Stimulated activated CD4-positive, alpha-beta T cell treated with anti-CD3 and anti-CD28 coated beads, Interleukin-1b, Interleukin-23, amount 100 ng/mL, for 24 hours (primary cell): ENCODE measurements at places on chromosomes 6 and 20.

DNA sequence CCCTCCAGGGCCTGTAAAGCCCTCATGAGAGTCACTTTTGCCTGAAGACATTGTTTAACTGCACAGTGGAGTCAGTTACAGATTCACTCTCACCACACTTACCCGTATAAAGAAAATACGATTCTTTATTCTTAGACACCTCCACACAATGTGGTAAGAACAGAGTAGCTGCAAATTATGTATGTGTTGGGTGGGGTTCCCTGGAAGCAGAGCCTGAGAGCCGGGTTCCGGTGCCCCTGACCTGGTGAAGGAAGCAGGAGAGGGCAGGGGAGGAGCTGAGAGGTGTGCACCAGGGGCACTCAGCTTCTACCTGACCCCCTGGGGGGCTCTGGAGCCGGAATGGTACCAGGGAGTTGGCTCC is 11.5 kb downstream of the BANF2 start:
- no peak for DNase-seq

- peak; percentile 38 for DNase-seq
Observed at GRCh38 chr6:444653-445275, 53.2 kb downstream of the IRF4 start.

GRCh38 chr6:125153391-125154117 is at the start of gene TPD52L1:
TPD52L1 (plus strand) TSS chr6:125153773; CDS start chr6:125153952, 179 bp downstream.
- peak; percentile 36 for DNase-seq

- DNase-seq: no peak
Observed at GRCh38 chr20:62246872-62247652, 8.7 kb downstream of the OSBPL2 start.

GRCh38 chr6:16078064-16078463 is 50.8 kb upstream of the MYLIP start:
- DNase-seq: no peak

- DNase-seq: no peak
Observed at GRCh38 chr6:23140871-23141270, 571.5 kb downstream of the HDGFL1 start.

- no peak for DNase-seq
Observed at GRCh38 chr6:72716916-72717315, 95.1 kb downstream of the KCNQ5 start.

DNA sequence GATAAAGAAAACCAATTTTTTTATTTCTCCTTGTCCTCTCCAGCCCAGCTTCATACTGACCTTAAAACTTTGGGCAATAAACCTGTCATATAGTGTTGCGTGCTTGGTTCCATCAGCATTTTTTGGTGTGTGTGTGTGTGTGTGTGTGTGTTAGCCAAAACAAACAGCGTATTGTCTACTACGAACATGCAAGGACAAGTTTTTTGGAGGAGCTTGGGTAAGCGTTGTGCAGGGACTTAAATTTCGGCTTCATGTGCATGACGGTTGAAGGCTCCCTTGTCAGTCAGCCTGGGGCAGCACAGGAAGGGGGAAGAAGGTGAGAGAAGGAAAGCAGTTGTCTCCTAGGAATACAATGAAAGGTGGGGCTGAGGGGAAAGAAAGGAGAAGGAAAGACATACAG is 62.0 kb upstream of the PAX1 start:
- no peak for DNase-seq

DNA sequence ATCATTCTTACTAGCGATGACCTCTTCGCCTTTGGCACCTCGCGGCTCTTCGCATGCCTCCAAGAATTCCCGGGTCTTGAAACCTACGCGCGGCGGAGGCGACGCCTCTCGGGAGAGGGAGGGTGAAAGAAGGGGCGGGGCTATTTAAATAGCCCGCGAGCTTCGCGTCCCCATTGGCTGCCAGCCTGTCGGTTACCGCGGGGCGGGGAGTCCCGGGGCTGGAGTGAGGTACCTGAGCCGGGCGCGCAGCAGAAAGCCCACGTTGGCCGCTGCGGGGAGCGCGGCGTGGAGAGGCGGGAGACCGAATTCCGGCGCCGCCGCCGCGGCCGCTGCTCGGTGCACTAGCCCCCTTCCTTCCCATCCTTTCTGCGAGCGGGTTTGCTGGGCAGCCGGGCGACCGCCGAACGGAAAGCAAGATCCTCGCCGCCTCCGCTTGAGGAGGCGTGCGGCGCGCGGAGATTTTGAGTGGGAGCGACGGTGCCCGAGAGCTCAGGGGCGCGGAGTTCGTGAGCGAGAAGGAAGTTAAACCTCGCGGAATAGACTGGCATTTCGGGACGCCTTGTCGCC is at the start of gene BMP6:
BMP6 (plus strand) TSS at position 251 of the 567 bp plus-strand sequence. CDS start 857 bp downstream, outside the sequence.
- peak; percentile 47 for DNase-seq

GRCh38 chr6:43336382-43336781 is 27.8 kb upstream of the CRIP3 start:
- DNase-seq: no peak

GRCh38 chr6:51489133-51489532 is 598.3 kb downstream of the PKHD1 start:
- DNase-seq: no peak

- DNase-seq: no peak
Observed at GRCh38 chr20:3716195-3716834, 3.9 kb upstream of the SIGLEC1 start.

GRCh38 chr20:22560817-22561216 is 23.6 kb downstream of the FOXA2 start:
- no peak for DNase-seq

DNA sequence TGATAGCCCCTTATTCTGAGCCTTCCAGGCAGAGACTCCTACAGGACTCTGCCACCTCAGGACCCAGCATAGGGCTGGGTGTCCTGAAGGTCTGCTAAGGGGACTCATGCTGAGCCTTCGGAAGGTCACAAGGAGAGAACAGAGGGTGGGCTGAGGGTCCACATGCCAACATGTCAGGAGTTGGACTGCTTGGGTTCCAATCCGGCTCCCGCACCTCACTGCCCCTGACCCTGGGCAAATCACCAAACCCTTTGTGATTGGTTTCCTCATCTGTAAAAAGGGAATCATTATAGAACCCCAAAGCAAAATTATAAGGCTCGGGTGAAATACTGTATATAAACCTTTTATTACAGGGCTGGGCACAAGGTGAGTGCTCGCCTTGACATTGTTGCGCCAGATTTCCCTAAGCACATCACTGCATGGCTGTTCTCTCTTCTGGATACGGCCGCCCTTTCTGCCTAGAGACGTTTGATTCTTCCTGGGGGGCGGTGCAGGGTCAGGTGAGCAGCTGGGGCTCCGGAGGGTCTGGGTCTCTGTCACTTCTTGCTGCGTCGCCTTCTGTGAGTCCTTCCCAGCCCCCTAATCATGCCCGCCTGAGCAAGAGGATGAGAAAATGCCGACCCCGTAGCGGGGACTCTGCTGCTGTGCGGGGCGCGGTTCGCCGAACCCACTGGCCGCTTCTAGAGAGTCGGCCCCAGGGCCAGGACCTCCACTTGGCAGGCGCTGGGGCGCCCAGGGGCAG is 90.5 kb upstream of the EPB41L1 start:
- no peak for DNase-seq

DNA sequence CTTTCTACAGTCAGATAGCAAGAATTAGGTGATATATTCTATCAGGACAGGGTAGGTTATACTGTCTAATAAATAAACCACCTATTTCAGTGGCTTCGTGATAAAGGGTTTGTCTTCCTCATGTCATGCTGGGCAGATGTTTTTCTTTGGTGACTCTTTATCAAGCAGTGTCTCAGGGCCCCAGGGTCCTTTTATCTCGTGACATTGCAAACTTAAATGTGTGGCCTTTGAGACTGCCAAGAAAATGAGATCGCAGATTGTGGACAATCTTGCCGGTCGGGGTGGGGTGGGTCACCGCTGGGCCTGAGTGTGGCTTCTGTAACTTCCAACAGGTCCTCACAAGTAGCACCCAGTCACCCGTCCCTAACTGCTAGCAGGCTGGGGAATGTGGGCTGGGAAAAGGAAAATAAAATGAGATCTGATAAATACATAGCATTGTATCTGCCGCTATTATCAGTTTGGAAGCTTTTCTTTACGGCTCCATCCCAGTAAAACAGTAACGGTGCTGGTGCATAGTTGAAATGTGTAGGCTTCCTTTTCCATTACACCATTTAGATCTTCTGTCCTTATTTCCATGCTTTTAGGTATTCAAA is 50.5 kb upstream of the BMP6 start:
- DNase-seq: no peak

- no peak for DNase-seq
Observed at GRCh38 chr6:110277100-110277665, 81.0 kb downstream of the METTL24 start.

GRCh38 chr6:43798688-43799444 is 28.9 kb downstream of the VEGFA start:
- DNase-seq: no peak

- no peak for DNase-seq
Observed at GRCh38 chr20:64238115-64238825, 17.3 kb upstream of the PCMTD2 start.

GRCh38 chr20:47187450-47188195 is 168.9 kb downstream of the ZMYND8 start:
- no peak for DNase-seq

DNA sequence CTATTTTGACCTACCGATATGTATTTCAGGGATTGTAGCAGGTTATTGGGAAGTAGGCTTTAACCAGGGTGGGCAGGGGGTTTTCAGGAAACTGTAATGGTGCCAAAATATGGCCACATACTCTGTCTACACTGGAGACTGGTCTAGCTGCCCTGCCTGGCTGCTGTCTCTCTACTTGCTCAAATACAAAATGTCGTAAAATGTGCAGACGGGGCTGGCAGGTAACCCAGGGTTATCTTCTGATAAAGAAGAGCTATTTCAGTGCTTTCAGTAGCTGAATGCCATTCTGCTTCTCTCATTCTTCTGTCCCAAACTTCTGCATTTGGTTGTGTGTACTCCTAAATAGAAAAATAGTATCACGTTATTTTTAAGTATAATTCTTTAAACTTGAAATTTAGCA is 616.2 kb downstream of the EPM2A start:
- no peak for DNase-seq

GRCh38 chr6:131682442-131682841 is 18.8 kb downstream of the OR2A4 start:
- DNase-seq: no peak

DNA sequence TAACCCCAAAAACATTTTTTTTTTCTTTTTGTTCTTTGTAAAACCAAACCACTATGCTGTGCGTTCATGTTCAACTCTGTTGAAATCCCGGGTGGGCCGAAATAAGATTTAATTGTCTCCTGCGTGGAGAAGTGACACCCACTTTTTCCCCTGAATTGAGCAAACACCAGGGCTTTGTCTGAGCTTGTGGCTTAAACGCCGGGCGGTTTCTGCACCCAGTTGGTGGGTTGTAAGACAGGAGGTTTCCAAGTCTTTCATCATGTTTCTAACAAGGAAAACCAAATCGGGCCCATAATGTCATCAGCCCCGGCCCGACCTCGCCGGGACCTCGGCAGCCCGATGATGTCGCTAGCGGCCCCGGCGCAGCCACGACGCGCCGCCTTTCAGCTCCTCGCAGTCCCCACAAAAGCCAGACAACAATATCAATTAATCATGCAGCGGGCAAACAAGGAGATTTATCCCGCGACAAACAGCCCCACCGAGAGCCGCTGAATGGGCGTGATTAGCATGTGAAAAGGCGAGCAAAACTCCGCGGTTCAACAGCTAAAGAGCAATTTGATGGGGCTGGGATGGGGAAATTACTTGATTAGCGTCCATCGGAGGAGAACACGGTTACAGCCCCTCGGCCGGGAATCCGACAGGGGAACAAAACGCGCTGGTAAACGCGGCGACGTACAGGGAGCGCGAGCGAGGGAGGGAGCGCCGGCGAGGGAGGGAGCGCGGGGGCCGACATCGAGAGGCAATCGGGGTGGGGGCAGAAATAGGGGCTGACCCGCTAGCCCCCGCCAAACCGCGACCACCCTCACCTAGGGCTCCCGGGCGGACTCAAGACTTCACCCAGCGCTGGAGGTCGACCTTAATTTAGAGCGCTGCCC is 5.3 kb downstream of the LINC00237 start:
- no peak for DNase-seq

GRCh38 chr6:90202156-90202555 is 94.5 kb downstream of the BACH2 start:
- no peak for DNase-seq

GRCh38 chr6:13288481-13288880 is 39.9 kb downstream of the TBC1D7 start:
- no peak for DNase-seq

- DNase-seq: no peak
Observed at GRCh38 chr6:39321761-39322160, 741 bp downstream of the KCNK16 start.

- DNase-seq: no peak
Observed at GRCh38 chr6:151901009-151901411, 93.5 kb downstream of the ESR1 start.

GRCh38 chr6:138011413-138011812 is 95.8 kb downstream of the PERP start:
- no peak for DNase-seq

DNA sequence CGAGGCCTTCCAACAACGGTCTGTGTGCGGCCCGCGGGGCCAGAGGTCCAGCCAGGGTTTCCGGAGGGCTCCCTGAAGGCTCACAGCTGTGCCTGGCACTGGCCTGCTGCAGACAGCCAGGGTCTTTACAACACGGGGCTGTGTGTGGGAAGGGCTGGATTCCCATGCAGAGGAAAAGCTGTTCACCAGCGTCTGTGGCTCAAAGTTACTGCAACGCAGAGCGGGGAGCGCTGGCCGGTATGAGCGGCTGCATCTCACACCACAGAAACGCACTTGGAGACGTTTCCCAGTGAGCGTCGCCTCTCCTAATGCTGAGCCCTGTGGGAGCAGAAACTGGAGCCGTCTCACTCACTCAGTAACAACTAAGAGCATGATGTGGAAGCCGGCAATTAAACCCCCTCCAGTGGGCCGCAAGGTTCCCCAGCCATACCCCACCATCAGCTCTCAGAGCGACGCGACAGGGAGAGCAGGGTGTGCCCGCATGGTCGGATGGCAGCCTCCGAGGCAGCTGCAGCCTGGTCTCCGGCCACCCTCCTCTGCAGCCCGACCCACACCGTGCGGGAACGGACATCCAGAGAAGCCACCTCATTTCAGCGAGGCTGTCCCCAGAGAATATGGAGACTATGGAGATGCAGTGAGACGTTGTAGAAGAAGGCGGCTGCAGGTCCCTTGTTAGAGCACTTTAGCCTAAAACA is 42.6 kb downstream of the DLL1 start:
- DNase-seq: no peak

DNA sequence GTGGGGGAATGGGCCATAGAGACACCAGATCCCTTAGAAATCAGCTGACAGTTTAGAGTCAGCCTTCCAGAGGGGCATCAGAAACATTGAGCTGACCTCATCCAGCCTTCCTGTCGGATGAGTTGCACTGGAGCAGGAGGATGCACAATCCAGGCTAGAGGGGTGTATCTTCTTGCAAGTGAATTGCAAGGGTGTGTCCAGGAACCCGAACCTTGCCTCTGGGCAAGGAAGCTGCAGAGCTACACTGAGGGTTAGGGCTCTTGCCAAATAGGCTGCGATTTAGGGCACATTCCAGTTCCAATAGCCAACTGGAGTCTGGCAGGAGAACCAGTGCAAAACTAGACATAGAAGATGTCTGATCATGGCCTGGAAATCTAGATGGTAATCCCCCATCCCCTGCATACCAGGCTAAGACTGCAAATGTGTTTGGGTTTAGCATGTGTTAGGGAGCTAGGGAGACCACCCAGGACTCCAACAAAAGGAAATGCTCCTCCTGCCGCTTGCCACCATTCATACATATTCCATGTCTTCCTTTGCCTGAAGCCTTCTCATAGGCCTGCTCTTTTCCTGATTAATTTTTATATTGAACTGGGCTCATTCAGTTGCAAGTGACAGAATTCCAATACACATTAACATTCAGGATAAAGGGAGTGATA is 6.3 kb upstream of the UTRN start:
- no peak for DNase-seq
